ENCODE measurements at places on chromosomes 7 and 10.

DNA sequence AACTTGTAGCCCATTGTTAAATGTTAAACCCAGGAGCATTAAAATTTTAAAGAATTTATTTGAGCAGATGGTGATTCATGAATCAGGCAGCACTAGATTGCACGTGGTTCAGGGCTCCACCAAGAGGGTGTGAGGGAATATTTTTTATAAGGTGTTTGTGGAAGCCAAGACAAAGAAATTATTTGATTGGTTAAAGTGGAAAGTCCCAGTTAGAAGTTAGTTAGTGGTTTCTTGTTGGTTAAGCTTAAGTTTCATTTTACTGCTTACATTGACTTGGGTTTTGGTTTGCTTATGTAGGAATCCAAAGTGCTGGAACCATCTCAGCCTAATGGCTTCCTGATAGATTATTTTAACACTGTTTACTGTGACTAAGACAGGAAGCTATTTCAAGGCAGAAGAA lies 906.2 kb downstream of the LRMDA start:
- DNase-seq, result no peak

DNA sequence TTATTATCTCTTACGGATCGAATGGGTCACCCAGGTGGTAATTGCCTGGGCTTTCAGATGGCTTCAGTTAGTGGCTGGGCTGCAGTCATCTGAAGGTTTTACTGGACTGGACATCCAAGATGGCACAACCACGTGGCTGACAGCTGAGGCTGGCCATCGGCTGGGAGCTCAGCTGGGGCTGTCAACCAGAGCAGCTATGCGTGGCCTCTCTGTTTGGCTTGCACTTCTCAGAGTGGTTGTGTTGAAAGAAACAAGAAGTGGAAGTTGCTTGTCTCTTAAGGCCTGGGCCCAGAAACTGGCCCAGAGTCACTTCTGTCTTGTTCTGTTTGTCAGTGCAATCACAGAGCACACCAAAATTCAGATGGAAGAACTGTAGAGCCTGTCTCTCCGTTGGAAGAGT lies 5.7 kb upstream of the GDI2 start:
- no peak for DNase-seq

- DNase-seq, result no peak
These were observed 197.8 kb upstream of the TCF7L2 start for GRCh38 chr10:112752288-112752687.

DNA sequence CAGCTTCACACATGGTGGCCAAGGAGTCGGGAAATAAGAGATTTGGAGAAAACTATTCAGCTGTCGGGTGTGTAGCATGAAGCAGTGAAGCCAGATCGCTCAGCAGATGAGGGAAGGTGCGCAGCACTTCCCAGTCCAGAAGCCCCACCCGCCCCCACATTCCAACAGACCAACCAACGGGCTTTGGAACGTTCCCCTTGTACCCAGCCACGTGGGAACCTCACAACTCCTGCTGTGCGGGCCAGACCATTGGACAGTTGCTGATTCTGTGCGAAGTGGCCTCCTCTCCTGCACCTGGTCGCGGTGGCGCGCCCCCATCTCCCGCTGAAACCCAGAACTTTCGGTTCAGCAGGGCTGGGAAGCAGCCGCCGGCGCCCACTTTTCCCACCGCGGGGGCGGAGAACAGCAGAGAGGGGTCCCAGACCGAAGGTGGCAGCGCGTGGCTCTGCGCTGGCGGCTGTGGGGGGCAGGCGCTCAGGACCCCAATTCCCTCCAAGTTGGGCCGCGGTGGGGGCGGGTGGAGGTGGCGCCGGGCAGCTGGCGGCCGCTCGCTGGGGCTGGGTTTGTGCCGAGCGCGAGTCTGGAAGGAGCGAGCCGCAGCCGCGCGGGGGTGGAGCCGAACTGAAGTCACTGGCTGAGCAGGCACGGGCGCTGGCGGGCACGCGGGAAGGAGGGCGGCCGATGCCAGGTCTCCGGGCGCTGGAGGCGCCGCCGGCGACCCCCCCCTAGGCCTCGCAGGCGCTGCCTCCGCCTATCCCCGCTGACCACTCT lies 1301.5 kb upstream of the SORCS1 start:
- DNase-seq, result no peak

GRCh38 chr7:130473289-130473688 lies 18.6 kb upstream of the MEST start:
- DNase-seq, result no peak

DNA sequence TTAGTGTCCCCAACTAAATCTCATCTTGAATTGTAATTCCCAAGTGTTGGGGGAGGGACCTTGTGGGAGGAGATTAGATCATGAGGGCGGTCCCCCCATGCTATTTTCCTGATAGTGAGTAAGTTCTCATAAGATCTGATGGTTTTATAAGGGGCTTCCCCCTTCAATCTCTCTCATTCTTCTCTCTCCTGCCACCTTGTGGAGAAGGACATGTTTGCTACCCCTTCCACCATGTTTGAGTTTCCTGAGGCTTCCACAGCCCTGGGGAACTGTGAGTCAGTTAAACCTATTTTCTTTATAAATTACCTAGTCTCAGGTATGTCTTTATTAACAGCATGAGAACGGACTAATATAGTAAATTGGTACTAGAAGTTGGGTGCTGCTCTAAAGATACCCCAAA lies 365.6 kb downstream of the ANKRD7 start:
- no peak for DNase-seq

GRCh38 chr7:43303740-43304241 lies 191.3 kb downstream of the HECW1 start:
- no peak for DNase-seq

GRCh38 chr7:64893401-64893800 lies 9.7 kb upstream of the ZNF273 start:
- DNase-seq, result no peak

GRCh38 chr7:4815609-4816418 lies 40.4 kb downstream of the AP5Z1 start:
- no peak for DNase-seq

GRCh38 chr7:142894985-142895593 lies 9.5 kb upstream of the TRPV6 start:
- no peak for DNase-seq

- DNase-seq, result no peak
These were observed 12.5 kb upstream of the TMEM72 start for GRCh38 chr10:44898665-44899064.

GRCh38 chr7:155310425-155311114 lies 12.9 kb downstream of the INSIG1 start:
- DNase-seq, result no peak

DNA sequence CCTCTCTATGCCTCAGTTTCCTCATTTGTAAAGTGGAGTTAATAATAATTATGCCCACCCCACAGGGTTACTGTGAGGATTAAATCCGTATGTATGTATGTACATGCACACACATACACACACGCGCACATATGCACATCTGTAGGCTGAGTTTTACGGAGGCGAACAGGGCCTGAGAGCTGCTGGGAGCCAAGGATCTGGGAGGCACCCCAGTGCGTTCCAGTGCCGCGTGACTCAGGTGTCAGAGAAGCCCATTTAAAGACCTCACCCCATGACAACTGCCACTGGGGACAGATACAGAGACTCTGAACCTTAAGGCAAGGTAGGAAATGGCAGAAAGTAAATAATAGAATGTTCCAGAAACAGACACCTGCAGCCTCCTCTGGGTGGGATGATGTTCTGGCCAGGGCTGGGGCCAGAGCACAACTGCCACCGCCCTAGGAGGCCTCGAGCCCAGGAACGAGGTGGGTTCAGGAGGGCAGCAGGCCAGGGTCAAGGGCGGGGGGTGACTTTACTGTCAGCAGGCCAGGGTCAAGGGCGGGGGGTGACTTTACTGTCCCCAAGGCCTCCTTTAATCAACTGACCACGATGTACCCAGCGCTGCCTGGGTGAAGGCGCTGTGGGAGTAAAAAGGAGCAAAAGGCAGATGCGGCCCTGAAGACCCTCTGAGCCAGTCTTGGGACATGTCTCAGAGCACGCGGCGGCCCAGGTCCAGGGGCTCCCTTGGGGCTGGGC lies 54.9 kb downstream of the PRKAG2 start:
- DNase-seq, result no peak

DNA sequence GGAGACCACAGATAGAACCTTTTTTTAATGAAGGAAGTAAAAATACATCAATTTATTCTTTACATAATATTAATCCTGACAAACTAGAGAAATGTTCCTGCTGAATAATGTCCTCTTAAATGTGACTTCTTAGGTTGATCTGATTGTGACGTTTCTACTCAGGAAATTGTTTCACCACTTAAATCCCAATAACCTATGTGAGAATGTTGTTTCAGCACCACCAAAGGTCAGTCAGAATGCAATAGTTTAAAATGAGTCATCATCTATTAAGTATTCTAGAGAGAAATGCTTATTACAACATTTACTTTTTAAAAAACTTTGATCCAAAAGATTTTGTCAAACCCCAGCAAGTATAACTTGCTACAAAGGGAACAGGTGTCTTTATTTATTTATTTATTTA lies 155.4 kb upstream of the CACNA2D1 start:
- no peak for DNase-seq

GRCh38 chr7:23422909-23423308 lies 47.4 kb downstream of the IGF2BP3 start:
- no peak for DNase-seq

DNA sequence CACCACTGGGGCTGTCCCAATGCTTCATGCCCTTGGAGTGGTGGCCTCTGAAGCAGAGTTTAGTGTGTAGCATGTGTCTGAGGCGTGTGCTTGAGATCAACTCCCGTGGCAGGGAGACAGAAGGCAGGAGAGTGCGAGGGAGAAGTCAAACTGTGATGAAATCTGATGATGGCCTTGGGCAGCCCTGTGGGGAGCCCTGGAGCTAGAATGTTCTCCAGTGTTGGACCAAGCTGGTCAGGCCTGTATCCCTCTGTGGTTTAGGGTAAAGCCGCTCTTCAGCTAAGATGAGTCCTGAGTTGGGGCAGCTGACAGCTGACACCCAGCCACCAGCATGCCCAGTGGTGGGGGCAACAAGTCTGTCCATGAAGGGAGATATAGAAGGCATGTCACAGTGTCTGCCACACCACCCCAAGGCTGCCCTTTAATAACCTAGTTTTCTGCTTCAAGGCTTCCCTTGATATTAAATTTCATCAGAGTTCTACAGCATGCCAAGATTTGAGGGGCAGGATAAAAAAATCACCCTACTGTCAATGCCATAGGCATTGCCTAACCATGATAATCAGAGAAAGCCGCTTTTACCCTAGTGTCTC lies 170.5 kb upstream of the SVIL start:
- no peak for DNase-seq

DNA sequence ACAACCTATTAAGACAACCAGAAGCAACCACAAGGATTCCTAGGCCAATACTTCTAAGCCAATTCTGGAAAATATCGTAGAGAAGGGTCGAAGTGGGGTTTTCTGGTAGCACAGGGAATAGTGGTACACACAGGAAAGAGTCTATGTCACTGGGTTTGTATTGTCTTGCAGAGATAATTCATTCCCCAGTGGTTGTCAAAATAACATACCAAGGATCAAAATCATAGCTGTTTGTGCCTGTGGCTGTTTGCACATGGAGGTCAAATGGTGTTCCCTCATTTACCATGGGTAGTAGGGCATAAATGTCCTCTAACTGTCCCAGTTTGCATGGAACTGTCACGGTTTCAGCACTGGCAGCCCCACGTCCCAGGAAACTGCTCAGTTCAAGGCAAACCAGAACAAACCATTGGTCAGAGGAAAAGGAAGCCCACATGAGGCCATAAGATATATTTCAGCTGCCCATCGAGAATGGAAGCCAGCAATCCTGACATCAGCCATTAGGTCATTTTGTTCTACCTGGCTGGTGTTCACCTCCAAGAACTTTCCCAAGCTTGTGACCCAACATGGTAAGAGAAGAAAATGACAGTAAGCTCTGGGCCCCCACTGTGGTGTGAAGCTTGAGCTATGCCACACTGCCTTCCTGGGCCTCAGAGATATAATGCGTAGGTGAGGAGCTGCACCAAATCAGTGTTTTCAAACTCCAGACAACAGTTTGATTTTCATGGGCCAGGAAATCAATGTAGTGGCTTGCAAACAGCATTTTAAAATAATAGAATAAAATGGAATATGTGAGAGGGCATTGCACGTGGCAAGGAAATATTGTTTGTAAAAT lies 53.9 kb upstream of the NFE2L3 start:
- DNase-seq, result no peak

GRCh38 chr7:133502498-133502897 lies 249.6 kb downstream of the EXOC4 start:
- DNase-seq, result no peak

DNA sequence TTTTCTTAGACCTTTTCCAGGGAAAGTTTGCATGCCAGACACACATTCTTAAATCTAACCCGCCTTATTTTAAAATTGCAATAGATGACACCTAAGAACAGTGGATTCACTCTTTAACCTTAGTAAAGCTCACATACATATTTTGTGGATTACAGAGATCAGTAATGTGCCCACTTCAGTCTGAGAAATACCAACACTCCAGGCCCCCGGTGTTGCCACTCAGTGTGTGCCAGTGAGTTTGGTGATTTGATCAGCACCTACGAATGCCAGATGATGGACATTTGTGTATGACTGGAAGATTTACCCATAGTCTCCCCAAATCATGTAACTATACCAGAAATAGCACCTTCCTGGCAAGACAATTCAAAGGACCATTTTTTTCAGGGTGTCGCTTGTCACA lies 2.6 kb downstream of the LRRN3 start:
- DNase-seq, result no peak

DNA sequence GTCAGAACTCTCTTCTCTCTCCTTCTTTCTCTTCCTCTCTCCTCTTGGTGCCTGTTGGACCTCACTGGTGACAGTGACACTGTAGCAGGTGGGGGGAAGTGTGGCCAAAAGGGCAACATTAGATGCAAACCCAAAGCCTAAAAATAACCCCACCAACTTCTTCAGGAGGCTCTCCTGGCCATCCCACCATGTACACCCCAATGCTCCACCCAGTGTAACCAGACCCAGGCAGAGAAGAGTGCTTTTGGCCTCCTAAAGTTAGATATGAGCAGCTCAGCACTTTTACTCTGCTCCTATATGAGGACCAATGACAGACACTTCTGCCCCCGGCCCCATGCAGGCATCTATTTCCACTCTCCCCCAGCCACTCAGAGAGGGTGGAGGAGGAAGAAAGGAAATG lies 5.5 kb downstream of the MYOZ1 start:
- DNase-seq, result no peak

DNA sequence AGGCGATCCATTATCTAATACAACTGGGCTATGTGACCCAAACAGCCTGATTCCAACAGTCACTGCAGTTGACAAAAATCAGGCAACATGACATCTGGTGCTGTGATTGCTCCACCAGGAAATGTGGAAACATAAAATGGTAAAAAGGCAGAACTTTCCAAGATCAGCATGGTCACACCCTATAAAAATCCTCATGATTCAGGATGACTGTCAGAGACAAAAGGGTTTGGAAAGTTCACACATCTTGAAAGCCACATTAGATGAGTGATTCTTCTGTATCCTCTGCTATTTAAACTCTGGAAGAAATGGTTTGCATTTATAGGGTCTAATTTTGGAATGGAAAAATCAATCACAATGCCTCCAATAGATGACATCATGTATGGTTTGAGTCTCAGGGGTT lies 662.6 kb upstream of the IGFBP3 start:
- DNase-seq, result no peak
